Kasumi-1 (cell line): ENCODE measurements at places on chromosomes 3 and 15.

GRCh38 chr3:149703466-149703865 lies 45.6 kb upstream of the WWTR1 start:
- no peak for DNase-seq

DNA sequence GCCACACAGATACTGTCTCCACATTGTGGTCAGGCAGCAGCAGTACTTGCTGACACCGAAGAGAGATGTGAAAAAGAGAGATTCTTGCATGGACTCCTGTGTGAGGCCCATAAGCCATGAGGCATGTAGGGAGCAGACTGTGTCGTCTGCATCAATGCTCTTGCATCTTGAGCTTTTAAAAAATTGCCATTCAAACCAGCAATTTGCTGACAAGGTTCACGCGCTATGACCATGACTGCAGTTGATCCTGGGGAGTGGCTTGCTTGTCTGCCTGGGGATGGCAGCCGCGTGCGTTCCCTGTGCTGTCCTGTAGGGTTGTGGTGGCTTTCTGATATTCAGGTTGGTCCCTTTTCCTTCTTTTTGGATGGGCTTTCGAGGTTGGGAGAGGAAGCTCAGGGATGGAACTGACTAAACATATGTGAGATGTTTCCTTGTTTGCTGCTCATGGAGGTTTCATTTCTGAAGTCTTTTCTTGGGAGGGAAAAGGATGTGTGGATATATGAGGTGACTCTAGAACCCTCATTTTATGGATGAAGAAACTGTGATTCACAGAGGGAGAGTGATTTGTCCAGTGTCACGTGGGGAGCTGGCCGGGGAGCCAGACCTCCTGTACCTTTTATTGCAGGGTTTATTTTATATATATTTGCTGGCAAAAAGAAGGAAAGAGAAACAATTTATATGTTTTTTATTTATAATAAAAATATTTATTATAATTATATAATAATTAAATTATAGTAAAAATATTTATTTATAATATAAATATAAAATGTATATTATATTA lies 48.6 kb downstream of the LPP start:
- no peak for DNase-seq

DNA sequence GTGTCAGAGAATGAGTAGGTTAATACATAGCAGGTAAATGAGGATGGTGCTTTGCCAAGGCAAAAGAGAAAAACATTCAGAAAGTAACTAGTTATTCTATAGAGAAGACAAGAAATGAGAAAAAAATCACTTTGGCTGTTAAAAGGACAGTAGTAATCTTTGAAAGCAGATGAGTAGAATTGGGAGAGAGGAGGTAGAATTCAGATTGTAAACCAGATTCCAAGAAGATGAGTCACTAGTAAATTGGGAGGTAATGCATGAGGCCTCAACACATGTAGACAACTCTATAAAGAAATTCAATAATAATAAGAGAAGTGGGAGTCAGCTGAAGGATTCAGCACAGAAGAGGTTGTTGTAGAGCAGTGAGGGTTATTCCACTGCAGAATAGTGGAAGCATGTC lies 81.4 kb downstream of the MBNL1 start:
- DNase-seq = no peak

DNA sequence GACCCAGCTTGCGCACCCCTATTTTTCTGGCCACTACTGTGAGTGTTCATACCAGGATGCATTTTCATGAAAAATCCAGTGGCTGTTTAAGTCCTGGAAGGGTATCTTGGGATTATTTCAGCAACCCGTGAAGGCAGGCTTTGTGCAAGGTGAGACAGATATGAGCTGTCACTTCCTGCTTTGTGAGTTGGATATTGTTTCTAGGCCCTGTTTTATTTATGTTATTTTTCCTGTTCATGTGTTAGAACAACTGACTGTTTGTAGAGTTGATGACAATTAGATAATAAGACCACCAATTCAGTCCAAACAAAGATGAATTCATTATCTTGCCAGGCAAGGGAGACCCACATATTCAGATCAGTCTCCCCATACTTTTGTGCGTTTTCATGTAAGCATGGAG lies 42.5 kb downstream of the ZBTB38 start:
- no peak for DNase-seq

GRCh38 chr15:75662823-75663519 lies 15.3 kb downstream of the SNX33 start:
- DNase-seq = no peak

- no peak for DNase-seq
These were observed 100.7 kb upstream of the LMCD1 start for GRCh38 chr3:8400911-8401310.

DNA sequence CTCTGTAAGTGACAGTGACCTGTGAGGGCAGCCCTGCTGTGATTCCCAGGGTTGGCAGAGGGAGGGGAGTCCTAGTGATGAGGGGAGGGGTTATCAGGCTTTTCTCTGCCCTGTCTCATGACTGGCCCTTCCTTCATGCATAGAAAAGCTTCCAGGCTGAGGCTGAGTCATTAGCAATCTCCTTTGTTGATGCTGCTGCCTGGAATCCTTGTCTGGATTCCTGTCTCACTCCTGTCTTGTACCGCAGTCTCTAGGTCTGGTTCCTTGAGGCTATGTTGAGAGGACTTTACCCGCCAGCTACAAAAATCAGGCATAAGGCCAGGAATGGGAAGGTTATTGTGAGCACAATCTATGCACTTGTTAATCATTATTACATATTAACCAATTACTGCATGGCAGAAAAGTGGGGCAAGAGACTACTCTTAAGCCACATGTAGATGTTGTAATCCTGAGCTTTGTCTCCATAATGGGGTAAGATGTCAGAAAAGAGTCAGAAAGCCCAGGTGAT lies 7.2 kb downstream of the KLHL6 start:
- no peak for DNase-seq

GRCh38 chr3:59704292-59704691 lies 654.5 kb upstream of the CFAP20DC start:
- no peak for DNase-seq

DNA sequence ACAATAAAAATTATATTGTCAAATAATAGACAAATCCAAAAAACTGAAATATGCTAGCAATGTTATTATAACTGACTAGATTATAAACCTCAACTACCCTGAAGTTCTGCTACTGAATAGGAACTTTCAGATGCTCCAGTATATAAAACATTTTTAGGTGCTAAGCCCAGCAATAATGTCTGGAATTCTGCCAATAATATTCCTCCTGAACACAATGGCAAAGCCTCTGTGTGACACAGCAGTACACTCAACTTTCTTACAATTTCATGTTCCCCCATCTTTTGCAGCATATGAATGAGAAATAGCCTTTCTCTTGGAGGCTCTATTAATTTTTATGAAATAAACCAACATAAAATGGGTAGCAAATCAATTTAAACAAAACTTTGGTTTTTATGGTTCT lies 29.5 kb downstream of the ATOSA start:
- DNase-seq = no peak

- no peak for DNase-seq
These were observed 14.3 kb downstream of the TGFBR2 start for GRCh38 chr3:30620402-30621360.

DNA sequence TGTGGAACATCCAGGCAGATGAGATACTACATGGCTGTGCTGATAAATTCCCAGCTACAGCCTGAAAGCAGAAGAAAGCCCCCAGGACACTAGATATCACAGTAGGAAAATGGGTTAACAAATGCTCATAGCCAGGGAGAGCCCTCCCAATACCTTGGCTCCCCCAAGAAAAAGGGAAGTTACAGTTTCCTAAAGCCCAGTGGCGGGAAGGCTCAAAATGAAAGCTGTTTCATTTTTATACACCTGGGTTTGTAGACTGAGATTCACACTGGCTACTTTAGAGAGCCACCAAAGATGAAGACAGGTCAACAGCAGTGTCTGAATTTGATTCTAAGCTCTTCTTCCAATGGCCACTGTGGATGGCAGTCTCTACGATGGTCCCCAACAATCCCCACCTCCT lies 55.0 kb upstream of the TOPAZ1 start:
- DNase-seq = no peak

- DNase-seq = no peak
These were observed 93.4 kb downstream of the TOP2B start for GRCh38 chr3:25571285-25571684.

- DNase-seq = no peak
These were observed 943.6 kb downstream of the DIPK2A start for GRCh38 chr3:144915202-144915601.

DNA sequence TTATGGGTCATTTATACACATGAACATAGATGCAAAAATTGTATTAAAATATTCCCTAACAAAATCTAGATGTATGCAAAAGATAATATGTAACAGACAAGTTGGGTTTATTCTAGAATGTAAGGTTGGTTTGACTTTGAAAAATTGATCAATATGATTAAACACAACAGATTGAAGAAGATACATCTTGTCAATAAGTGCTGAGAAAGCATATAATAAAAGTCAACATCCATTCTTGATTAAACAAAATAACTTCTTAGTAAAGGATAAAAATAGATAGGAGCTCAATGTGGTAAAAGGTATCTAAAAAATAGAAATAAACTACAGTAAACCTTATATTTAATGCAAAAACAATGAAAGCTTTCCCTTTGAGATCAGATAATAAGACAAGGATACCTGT lies 38.3 kb downstream of the CCDC39 start:
- DNase-seq = no peak

DNA sequence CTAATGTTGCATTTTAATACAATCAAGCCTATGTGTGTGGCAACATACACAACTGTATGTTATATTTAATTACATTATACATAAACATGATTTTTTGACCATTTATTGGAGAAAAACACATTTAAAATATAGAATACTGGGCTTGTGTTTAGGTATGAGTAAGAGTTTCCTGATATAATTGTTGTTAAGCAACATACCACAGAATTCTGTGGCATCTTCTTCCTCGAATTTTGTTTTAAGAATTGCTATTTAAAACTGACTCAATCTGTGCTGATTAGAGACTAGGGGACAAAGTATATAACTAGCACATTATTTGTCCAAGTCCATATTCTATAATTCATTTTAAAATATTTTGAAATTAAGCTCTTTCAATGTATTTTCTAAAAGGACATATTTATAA lies 376.8 kb upstream of the THBS1 start:
- no peak for DNase-seq

GRCh38 chr15:32993285-32993684 lies 201.2 kb downstream of the FMN1 start:
- DNase-seq = no peak

DNA sequence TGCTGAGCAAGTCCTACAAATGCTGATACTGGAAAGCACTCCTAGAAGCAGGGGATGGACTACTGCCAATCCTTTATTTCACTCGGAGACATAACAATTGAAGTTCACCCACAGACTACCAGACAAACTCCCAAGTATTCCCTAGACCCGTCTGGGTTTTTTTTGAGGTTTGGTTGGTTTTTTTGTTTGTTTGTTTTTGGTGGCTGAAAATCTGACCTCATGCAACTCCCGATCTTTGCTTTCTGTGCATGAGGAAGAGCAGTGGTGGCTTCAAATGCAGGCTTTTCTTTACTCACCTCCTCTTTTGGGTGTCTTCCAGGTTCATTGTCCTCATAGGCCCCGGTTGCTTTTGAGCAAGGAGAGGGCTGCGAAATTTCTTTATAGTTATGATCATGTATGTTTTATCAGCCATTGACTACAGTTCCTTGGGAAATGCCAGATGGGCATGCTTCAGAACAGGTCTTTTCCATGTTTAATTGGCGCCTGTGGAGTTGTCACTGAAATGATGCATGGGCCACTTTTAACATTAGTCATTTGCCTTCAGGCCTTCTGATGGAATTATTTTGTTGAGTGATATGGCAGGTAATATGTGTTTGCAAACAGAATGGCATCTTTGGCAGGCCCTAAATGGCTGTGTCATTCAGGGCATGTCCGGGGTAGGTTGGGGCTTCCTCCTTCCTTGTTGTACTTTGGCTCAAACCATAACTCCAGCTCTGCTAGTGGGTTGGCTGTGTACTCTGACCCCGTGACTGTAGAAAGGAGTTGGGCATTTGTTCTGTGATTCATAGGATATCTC lies 81.3 kb upstream of the ZBED2 start:
- no peak for DNase-seq

DNA sequence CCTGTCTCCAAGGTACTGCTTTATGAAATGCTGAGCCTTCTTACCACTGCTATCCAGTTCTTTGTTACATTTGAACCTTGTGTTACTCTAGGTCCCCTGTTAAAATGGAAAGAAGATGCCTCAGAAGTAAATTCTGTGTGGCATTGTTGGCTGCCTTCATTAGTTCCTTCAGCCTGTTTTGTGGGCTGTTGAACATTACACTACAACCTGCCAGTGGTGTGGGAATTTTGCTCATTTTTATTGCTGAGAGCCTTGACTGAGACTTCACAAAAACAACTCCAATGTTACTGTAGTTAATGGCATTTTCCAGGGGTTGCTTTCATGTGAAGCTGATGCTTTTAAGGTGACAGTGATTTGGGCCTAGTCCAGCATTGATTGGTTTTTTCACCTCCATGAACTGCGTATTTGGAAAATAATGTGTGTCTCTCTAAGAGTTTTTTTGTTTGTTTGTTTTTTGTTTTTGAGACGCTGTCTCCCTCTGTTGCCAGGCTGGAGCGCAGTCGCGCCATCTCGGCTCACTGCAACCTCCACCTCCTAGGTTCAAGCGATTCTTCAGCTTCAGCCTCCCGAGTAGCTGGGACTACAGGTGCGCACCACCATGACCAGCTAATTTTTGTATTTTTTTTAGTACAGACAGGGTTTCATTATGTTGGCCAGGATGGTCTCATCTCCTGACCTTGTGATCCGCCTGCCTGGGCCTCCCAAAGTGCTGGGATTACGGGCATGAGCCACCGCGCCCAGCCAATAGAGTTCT lies 4.3 kb downstream of the MAPK6 start:
- no peak for DNase-seq

DNA sequence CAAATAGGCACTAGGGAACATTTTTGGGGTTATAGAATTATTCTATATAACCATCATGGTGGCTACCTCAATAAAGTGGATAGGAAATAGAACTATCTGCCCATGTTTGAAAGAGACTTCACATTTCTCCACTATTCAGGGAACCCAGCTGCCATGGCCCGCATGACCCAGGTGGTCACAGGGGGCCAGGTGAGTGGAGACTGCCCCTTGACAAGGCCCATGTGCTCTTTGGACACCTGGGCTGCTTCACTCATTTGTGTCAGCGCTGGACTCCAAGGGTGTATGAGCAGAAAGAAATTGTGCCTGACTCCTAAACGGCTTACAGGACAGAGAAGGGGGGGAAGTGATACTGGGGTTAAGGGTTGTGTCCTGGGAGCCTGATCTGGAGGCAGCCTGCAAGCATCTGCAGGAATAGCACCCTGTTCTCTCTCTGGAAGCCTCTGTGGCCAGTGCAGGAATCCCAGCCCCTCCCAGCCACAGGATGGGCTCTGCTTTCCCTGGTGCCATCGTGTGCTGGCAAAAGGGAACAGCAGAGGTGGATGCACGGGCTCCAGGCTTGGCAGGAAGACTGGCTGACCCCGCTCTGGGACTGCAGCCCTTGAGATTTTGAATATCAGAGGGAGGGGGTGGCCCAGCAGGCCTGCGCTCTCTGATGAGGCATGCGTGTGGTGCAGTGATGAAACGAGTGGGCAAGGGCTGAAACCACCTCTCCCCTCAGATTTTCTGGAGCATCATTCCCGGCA lies 9.1 kb upstream of the C3orf22 start:
- DNase-seq = no peak
